Tibial nerve (tissue), 4 donors: ENCODE measurements at places on chromosomes 6 and 20. TPM values are rescaled to one million over a fixed set of nuclear protein-coding genes. Genes with fewer than 3 reads are reported as not detected.

The IL17A gene
- not detected for total RNA-seq

The GRM4 gene
- total RNA-seq, result not detected

The MAFB gene
- total RNA-seq, result 93.3 TPM

The RIMS4 gene
- total RNA-seq, result 2.8 TPM

The TTK gene
- 15.9 TPM for total RNA-seq

The SLC17A3 gene
- total RNA-seq, result not detected

The IL17F gene
- not detected for total RNA-seq

The PI3 gene
- not detected for total RNA-seq

The LYRM2 gene
- 12.0 TPM for total RNA-seq

The HDGFL1 gene
- not detected for total RNA-seq

The MPIG6B gene
- total RNA-seq, result not detected

The SCRT2 gene
- not detected for total RNA-seq

The SIRPB2 gene
- 28.5 TPM for total RNA-seq

The SLC2A10 gene
- 26.0 TPM for total RNA-seq

The APCDD1L gene
- 0.21 TPM for total RNA-seq
